ENCODE measurements at places on chromosomes 6 and 20.

- no peak for DNase-seq
Observed at GRCh38 chr6:17497535-17498095, 102.5 kb upstream of the FAM8A1 start.

GRCh38 chr6:166614171-166614583, 12.9 kb downstream of the RPS6KA2 start:
- DNase-seq: no peak

DNA sequence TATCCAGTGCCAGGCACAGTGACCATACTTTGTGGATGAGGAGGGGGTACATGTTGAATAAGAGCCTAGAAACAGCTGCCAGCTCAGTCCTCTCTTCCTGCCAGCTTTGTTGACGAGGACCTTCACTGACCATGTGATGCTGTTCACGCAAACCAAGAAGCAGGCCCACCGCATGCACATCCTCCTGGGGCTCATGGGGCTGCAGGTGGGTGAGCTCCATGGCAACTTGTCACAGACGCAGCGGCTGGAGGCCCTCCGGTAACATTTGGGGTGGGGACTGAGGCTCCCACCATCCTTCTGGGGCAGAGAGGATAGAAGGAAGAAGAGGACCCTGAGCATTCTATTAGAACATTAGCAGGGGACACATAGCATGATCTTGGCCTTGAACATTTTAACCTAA, 15.6 kb downstream of the DDX27 start:
- no peak for DNase-seq

DNA sequence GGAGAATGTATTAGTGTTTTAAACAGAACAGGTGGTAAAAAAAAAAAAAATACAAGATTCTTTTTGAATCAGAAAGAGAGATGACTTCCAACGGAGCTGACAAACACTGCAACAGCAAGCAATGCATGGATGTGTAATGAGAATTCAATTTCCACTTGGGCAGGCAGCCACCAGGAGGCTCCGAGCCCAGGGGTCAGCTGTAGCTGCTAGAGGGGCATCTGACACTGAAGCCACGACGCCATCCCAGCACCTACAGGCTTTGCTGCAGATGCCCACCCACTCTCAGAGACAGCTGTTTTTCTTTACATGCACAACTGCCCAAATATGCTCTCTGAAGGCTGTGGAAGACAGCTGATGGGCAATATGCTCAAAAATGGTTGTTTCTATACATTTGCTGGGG, 75.4 kb downstream of the ELOVL5 start:
- DNase-seq: no peak

- no peak for DNase-seq
Observed at GRCh38 chr20:16898433-16898832, 150.3 kb downstream of the OTOR start.

- DNase-seq: no peak
Observed at GRCh38 chr6:12485837-12486236, 195.7 kb downstream of the EDN1 start.

GRCh38 chr20:46557231-46557956, 6.9 kb upstream of the OCSTAMP start:
- no peak for DNase-seq

DNA sequence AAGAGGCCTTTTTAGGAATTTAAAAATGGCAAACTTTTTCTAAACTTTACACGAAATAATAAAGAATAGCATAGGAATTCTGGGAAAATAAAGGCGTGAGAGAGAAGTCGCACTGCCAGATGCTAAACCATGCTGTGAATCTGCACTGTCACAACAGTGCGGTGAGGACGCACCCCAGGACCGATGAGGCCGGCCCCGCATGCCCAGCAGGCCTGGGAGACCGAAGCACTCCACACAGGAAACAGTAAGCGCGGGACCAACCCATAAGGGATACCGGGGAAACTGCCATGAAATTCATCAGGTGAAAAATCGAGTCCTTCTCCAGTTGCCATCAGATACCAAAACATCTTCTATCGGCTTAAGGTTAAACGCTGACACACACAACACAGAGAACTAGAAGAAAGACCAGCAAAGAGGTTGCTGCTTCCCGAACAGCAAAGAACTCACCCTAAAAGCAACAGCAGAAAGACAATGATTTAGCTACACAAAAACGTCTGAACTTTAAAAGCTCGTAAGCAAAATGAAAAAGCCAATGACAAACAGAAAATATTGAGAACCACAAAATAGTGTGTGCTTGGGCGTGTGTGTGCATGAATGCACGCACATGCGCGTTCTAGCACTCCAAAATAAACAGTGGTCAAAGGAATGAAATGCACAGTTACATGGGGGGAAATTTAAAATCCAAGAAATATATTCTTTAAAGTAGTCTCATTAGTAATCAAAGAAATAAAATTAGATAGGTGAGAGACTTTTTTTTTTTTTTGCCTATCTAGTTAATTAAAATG, 15.4 kb downstream of the RAMACL start:
- DNase-seq: no peak

DNA sequence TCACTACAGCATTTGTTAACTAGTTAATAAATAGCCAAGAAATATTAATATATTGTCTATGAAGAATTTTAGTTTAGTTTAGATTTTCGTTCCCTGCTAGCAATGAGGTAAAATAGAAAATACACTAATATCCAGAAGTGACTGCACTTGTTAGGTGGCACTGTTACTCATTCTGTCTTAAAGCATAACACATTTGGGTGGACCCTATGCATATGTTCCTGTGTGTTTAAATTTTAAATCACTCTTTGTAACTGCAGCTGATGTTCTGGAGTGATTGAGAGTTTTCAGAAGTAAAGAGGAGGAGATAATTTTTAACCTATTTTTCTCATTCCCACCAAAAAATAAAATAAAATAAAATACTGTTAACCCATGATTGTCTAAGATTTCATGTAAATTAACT, 73.9 kb upstream of the SOX4 start:
- no peak for DNase-seq

- DNase-seq: no peak
Observed at GRCh38 chr6:148890096-148890495, 143.3 kb downstream of the UST start.

GRCh38 chr20:39800111-39800510, 838.0 kb downstream of the DHX35 start:
- no peak for DNase-seq

GRCh38 chr20:47691625-47692024, 93.7 kb downstream of the SULF2 start:
- DNase-seq: no peak

DNA sequence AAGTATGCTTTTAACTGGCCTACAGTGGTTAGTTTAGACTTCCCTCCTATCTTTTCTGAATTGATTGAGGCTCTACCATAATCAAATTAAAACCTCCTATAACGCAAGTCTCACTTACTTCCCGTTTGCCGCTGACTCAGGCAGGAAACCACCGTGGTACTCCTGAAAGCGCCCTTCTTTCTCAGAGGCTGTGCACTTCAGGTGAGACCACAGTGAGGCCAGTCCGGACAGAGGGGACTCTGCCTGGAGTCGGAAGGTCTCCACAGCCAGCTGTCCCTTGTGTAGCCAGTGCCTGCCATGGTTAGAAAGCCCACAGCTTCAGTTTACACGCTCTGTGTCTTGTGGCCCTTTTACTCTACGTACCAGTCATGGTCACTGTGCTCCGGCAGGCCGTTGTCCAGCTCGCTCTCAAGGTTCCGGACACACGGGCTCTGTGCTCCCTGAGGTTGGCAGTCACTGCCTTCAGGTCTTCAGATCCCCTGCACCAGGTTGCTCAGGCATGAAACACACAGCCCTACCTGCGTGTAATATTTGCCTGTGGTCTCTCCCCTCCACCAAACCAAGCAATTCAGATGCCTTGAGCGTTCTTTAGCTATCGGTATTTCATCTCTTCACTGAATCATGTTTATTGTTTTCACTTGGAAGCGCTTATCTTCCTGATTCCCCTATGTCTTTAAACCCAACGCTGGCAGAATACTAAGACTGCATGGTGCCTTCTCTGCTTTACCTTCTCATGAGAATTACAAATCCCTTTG, 178.8 kb downstream of the SMOC2 start:
- DNase-seq: no peak

- no peak for DNase-seq
Observed at GRCh38 chr6:1062786-1063545, 248.9 kb upstream of the FOXQ1 start.

DNA sequence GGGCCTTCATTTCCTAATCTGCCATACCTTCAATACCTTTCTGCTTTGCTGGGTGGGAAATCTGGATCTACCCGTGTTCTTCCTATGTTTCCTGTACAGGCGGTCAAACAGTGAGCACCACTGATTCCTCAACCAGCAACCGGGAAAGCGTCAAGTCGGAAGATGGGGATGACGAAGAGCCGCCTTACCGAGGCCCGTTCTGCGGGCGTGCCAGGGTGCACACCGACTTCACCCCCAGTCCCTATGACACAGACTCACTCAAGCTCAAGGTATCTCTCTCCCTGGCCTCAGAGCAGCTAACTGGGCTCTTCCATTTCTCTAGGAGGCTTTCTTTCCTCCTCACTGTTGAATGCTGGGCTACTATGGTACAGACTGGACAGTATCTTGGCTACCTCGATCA, 190.1 kb downstream of the SASH1 start:
- DNase-seq: no peak

- no peak for DNase-seq
Observed at GRCh38 chr6:28646650-28647049, 121.0 kb downstream of the GPX5 start.

DNA sequence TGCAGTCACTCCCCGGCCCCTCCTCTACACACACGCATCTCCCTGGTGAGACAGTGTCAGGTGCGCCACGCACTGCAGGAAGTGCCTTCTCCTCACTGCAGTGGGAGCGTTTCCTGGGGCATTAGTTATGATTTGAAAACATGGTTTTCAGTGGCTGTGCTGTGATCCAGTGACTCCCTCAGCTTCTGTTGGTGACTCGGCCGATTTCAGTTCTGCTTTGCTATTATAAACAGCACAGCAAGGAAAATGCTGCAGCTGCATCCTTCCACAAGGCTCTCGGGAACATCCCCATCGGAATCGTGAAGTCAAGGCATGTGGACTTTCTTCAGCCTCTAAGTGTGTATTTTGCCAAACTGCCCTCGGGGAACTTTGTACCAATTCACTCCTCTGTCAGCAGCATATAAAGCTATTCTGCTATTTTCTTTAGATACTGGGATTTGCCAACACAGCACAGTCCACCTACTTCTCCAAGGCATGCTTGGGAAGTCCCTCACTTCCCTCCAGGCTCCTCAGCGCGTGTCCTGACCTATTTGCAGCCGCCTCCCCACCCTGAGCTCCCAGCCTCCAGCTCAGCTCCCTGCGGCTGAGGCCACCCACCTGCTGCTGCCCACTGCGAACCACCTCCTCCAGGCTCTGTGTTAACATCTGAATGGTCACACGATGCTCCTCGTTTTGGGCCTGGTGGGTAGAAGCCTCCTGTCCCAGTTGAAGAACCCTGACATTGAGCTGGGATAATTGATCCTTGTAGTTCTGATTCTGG, 54.5 kb downstream of the GINS1 start:
- DNase-seq: no peak

GRCh38 chr20:5933802-5934436, 16.4 kb downstream of the TRMT6 start:
- no peak for DNase-seq

DNA sequence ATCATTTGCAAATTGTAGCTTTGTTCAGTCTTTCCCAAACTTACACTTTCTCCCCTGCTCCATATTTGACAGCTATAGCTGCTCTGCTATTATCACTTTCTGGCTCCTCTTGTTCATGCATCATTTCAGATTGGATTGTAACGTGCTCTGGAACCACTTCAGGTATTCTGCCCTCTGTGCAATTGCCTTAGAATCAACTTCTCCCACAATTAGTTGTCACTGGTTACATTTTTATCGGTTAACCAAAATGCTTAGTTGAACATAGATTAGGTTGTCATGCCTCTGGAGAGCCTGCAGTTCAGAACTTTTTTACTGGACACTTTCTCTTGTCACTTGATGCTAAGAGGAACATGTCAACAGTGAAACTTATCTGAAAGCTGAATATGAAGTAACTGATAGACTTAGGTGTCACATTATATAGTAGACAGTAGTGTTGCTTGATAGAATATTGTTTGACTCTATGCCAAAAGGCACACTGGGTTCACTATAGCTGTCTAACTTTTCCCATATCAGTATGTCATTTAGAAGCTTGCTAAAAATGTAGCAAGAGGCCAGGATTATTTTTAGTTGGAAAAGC, 127.7 kb upstream of the PTPRK start:
- no peak for DNase-seq

DNA sequence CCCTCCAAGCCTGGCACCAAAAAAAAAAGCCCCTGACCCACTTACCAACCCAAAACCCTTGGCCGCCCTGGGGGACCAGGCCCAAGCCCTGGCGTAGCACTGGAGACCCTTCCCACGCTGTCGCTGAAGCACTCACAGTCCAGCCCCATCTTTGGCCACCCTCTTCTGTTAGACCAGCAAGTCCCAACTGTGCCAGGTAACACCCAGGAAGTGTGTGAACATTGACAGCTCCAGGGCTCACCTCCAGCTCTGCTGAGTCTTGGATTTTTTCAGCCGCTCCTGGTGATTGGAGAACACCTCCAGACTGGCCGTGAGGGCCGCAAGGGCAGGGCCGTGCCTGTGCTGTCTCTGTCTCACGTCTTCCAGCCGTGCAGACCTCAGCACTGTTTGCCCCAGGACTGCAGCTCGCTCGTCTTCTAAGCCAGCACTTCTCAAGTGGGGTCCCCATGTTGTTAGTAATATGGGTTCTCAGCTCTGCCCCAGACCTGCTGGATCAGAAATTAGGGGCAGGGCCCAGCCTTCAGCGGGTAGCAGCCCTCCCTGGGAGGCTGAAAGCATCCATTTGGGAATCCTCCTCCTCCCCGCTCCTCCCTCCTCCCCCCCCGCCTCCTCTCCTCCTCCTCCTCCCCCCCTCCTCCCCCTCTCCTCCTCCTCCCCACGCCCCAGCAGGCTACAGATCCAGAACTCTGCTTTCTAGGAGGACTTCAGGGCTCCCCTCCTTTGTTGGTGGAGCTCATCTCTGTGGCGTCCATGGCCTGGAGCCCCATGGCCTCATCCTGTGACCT, 18.1 kb downstream of the NPEPL1 start:
- DNase-seq: no peak

DNA sequence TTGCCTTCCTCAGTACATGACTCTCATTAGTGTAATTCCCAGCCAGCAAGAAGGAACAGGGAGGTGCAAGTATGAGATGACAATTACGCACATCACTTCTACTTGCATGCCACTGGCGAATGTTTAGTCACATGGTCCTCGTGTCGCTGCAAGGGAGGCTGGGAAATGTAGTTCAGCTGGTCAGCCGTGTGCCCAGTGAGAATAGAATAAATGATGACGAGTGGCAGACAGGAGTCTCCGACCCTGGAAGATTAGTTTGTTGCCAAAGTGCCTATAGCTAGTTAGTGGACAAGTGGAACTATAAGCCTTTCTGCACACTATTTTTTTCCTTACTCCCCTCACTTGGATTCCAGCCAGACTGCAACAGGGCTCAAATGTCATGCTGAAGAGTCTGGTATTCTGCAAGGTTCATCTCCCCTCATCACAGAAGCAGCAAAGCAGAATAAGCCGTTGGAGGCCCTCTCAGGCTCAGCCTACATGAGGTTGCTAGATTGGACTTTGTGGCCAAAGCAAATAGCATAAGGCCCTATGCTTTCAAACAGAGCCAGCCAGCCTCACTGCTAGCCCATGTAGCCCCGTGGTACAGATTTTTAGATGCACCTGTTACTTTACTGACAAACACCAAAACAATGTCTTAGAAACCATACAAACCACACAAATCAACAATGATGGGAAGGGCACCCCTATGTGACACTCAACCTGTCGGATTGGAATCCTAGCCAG, 9.7 kb downstream of the LINC00237 start:
- no peak for DNase-seq
